ENCODE measurements at places on chromosomes 3 and 15.

DNA sequence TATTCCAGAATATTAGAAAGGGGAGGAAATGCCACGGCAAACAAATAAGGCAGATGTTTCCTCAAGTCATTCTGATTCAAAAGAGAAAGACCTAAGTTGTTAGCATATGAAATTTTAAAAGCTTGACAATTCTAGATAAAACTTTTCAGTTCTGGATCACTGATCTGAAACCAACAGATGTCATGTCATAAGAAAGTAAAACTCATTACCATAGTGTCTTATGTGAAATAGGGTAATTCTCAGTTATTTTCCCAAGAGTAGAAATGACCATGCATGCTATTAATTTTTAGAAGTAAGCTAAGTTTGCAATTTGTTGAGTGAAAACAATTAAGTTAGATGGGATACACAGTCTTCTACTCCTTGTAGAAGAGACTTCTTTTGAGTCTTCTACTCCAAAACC, 630.3 kb downstream of the NAALADL2 start:
- DNase-seq: no peak

GRCh38 chr3:68007621-68008226, 353.3 kb upstream of the SUCLG2 start:
- DNase-seq: peak; percentile 0

GRCh38 chr3:135131290-135131689, 336.2 kb downstream of the EPHB1 start:
- no peak for DNase-seq

DNA sequence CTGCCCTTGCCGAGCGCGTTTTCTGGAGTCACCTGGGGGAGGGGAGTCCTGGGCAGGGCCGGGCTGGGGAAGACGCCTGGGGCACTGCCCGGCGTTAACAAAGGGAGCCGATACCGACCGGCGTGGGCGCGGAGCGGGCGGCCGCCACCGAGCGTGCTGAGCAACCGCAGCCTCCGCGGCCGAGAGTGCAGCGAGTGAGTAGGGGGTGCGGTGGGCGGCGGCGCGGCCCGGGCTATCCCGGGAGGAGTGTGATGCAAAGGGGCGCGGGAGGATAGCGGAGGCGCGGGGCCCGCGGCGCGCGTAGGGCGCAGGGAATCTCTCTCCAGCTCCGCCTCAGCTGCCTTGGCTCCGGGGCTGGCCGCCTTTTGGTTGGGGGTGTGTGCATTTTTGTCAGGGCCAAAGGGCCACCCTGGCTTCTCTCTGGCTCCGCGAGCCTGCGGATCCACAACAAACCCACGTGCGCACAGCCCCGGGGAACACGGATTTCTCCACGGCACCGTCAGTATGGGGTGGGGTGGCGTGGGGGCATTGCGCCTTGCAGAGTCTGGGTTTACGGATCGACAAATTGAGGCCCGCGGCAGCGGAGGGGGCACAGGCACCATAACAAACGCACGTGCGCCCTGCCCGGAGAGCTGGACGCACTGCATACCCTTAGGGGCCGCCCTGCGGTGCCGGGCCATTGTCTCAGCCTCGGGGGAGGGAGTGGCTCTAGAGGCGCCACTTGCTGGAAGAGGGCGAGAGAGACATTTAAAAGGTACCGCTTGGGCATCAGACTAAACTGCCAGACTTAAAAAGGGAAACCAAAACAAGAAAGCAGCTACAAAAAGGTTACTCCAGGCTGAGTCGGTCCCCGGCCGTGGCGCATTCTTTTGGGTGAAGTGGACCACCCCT, 560 bp downstream of the ST6GAL1 start:
- peak; percentile 83 for DNase-seq
